Left lobe of liver (tissue), 2 donors: ENCODE measurements at places on chromosomes 7 and 10. TPM values are rescaled to one million over a fixed set of nuclear protein-coding genes. Genes with fewer than 3 reads are reported as not detected.

CPEB3 gene
- 12.7 TPM for total RNA-seq

SPAG6 gene
- not detected for total RNA-seq

ARPC1A gene
- total RNA-seq, result 64.2 TPM

H2BK1 gene
- total RNA-seq, result not detected

RAB11FIP2 gene
- 4.2 TPM for total RNA-seq

DLX6 gene
- not detected for total RNA-seq
